CD4-positive, alpha-beta T cell treated with Interleukin-1 beta for 1 hour (primary cell): ENCODE measurements at places on chromosomes 1 and 21.

GRCh38 chr1:153774026-153774595, 1.1 kb upstream of the SLC27A3 start:
- no peak for DNase-seq

GRCh38 chr1:113423826-113424225, 33.5 kb downstream of the MAGI3 start:
- DNase-seq = no peak

- DNase-seq = no peak
Observed at GRCh38 chr1:81672766-81673165, 128.0 kb upstream of the ADGRL2 start.

GRCh38 chr1:160682983-160683865, 28.4 kb downstream of the CD48 start:
- DNase-seq = peak; percentile 11

DNA sequence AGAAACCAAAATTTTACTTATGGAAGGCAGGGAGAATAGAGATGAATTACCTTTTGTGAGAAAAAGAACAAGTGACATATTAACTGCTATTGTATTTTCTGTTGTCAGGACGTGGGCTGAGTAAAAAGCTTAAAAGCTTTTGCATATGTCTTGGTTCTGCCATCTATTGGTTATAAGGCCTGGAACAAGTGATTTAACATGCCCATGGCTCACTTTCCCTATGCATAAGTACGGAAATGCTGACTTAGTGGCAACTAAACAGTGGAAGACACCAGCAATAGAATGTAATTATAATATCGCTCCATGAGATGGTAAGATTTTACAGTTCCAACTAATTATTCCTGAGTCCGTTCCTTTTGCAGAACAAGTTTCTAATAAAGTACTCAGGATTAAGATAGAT, 6.7 kb upstream of the CTSS start:
- no peak for DNase-seq

GRCh38 chr1:115987623-115988022, 11.3 kb downstream of the SLC22A15 start:
- DNase-seq = no peak

GRCh38 chr1:22741118-22741517, 30.5 kb downstream of the EPHB2 start:
- DNase-seq = no peak

GRCh38 chr1:211520641-211521040, 28.7 kb upstream of the RD3 start:
- DNase-seq = no peak

- DNase-seq = no peak
Observed at GRCh38 chr1:101244842-101245241, 8.0 kb downstream of the S1PR1 start.

- DNase-seq = no peak
Observed at GRCh38 chr1:1205769-1206375, 520 bp downstream of the TNFRSF18 start.

DNA sequence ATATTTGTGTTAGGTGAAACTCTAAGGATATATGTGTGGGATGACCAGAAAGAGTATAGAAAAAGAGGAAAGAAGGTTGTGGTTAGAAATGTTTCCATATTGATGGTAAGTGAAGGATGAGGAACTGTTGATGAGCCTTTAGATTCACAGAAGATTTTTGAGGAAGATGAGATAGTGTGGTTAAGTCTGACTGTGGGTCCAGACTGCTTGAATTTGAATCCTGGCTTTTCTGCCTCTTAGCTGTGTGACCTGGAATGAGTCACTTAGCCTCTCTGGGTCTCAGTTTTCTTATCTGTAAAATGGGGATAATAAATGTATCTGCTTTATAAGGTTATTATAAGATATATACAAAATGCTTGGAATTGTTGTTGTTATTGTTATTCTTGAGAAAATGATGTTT, 27.5 kb downstream of the RGL1 start:
- no peak for DNase-seq

- DNase-seq = no peak
Observed at GRCh38 chr1:243256590-243256989, 749 bp downstream of the SDCCAG8 start.

DNA sequence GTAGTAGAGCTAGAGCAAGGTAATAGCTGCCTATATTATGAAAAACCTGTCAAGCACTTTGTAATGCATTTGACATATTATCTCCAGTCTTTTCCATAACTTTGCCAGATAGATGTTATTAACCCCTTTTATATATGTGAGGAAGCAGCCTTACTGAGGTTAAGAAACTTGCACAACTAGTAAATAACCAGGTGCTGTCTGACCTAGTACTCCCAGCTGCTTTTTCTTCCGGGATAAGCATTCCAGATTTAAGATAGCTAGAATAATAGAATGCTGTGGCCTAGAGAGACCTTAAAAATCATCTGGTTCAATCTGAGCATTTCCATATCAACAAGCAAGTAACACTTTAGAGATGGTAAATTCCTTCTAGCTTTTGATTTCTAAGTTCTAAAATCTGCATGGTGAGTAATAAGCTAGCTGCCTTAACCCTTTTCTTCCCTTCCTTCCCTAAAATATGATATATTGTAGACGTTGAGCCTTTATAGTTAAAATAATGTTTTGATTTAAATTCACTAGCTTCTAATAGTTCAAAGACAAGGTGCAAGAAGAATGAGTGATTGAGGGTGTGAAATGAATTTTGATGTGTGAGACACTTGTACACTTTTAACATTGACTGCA, 1.8 kb downstream of the SH3GLB1 start:
- no peak for DNase-seq

DNA sequence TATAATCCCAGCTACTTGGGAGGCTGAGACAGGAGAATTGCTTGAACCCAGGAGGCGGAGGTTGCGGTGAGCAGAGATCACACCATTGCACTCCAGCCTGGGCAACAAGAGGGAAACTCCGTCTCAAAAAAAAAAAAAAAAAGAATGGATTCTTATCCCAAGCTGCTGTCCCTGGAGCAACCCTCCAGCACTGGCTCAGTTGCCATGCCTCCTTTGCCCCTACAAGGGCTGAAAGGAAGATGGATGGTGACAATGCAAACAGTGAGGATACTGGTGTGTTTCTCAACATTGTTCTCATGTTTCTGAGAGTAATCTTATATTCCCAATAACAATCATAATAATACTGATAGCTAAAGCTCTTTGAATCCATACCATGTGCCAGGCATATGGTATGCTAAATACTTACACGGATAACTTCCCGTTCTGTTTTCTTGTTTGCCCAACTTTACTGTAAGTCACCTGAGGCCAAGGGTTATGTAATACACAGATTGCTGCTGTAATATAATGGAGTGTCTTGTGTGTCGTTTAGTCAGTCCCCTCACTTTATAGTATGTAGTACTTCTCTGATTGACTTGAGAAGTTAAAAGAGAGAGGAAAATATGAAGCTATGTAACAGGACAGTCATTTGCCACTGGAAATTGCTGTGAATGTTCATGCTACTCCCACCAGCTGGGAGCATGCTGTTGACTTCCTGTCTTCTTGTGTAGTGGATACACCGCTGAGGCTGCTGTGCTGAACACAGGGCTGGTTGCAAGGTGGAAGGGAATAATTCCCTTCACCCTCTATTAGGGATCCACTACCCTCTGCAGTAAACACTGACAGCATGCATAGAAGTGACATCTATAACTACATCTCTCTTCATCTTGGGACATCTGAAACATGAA, 153.6 kb downstream of the CNIH3 start:
- DNase-seq = no peak

- DNase-seq = no peak
Observed at GRCh38 chr1:181906631-181907030, 154.9 kb downstream of the ZNF648 start.

GRCh38 chr1:70504821-70505193, 93.7 kb downstream of the CTH start:
- DNase-seq = no peak

- no peak for DNase-seq
Observed at GRCh38 chr1:43466403-43466802, 12.7 kb upstream of the HYI start.

DNA sequence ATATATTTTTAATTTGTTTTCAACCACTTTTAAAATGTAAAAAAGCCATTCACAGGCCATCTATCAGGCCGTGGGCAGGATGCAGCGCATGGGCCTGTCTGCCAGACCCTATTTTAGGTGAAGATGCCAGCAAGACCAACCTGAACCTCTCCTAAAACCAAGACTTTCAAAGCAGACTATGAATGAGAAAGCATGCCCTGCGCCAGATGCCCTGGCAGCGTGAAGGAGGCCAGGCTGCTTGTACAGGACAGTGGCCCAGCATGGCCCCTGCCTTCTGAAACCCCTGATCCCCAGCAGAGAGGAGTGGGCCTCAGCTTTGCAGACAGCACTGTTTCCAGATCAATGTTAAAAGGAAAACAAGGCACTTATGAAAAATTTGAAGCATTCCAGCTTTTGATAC, 31.6 kb downstream of the WDR4 start:
- no peak for DNase-seq

- peak; percentile 71 for DNase-seq
Observed at GRCh38 chr1:19476450-19477190, 8.7 kb downstream of the CAPZB start.

GRCh38 chr1:182817802-182818201, 21.3 kb upstream of the DHX9 start:
- DNase-seq = no peak

DNA sequence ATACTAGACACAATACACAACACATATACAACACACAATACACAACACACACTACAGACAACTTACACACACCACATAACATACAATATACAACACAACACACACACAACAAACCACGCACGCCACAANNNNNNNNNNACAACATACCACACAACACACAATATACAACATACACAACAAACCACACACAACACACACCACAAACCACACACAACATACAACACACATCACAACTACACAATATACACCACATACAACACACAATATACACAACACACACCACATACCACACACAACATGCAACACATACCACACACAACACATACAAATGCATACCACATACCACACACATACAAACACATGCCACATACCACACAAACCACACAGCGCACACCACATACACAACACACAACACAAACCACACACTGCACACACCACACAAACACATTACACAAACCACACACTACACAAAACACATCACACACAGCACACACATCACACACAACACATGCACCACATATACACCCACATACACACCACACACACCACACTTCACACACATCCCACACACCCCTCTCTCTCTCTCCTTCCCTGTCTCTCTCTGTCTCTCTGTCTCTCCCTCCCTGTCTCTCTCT, 108.3 kb downstream of the ETS2 start:
- DNase-seq = no peak

GRCh38 chr1:45971335-45971734, 161.1 kb downstream of the PIK3R3 start:
- DNase-seq = no peak

- DNase-seq = no peak
Observed at GRCh38 chr1:212574732-212575131, 33.8 kb upstream of the ATF3 start.

GRCh38 chr1:32406629-32407111, 12.4 kb upstream of the BSDC1 start:
- no peak for DNase-seq

- DNase-seq = no peak
Observed at GRCh38 chr21:39503123-39503762, 51.5 kb downstream of the SH3BGR start.

- DNase-seq = no peak
Observed at GRCh38 chr1:182244451-182244850, 147.1 kb downstream of the GLUL start.

DNA sequence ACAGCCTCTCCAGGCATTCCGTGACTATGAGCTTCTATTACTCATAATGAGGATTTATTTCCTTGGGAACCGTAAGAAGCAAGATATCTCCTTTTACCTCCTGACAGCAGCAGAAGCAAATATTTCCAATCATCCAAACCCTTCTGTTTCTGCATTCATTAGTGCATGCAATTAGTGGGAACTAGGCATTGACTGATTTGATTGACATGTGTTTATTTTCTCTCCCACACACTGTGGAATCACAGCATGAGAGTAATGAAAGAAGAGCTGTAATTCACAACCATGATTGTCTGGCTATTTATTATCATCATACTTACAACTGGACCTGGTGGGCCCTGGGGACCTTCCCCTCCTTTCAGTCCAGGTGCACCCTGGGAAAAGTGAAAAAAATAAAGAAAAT, 146.8 kb downstream of the COL11A1 start:
- DNase-seq = no peak

DNA sequence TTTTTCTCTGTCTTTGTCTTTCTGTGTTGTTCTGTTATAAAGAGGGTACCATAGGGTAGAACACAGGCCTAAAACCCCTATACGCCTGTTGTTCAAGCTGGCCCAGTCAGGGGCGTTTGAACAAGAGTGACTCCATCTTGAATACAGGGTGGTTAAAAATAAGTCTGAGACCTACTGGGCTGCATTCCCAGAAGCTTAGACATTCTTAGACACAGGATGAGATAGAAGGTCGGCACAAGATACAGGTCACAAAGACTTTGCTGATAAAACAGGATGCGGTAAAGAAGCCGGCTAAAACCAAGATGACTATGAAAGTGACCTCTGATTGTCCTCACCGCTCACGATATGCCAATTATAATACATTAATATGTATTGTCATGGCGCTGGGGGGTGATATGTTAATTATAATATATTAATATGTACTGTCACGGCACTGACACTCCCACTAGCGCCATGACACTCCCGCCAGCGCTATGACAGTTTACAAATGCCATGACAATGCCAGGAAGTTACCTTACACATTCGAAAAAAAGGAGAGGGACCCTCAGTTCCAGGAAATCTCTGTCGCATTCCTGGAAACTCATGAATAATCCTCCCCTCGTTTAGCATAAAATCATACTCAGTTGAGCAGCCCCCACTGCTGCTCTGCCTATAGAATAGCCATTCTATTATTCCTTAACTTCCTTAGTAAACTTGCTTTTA, 58.5 kb upstream of the KLHDC7A start:
- DNase-seq = no peak

DNA sequence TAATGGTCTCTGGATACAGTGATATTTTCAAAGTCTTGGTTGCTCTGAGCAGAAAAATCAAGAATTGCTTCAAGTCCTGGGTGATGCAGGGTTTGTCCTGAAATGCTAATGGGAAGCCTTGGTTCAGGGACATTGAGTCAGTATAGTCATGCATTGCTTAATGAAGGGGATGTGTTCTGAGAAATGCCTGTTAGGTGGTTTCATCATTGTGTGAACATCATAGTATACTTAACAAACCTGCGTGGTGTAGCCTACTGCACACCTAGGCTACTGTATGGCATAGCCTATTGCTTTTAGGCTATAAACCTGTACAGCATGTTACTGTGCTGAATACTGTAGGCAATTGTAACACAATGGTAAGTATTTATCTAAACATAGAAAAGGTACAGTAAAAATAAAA, 36.4 kb downstream of the TBCE start:
- DNase-seq = no peak

- no peak for DNase-seq
Observed at GRCh38 chr1:11065796-11066195, 6.0 kb upstream of the SRM start.

GRCh38 chr1:13754510-13755103, 54.6 kb downstream of the PRDM2 start:
- no peak for DNase-seq
